ENCODE measurements at places on chromosomes 16 and 17.

DNA sequence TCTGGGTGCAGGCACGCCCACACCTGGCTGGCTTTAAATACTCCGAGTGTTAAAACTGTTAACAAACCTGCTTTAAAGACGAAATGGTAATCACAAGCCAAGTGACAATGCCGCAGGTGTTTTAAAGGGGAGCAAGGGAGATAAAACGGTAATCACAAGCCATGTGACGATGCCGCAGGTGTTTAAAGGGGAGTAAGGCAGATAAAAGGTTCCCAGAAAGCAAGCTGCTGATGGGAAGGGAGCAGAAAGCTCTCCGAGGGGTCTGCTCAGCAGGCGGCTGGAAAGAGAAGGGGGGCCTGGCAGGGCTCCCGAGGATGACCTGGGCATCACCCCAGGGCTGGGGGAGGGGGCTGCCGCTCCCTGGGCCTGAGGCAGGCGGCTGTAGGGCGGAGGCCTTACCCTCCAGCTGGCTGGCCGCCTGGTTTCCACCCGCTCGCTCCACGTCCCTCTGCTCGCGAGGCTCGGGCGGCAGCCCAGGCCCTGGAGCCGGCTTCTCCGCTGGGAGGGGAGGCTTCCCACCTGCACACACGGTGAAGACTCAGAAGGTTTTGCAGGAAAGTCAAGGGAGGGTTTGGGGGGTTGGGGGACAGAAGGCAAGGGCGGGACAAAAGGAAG, 12.1 kb downstream of the NDUFAF8 start:
- DNase-seq: no peak

- no peak for DNase-seq
Observed at GRCh38 chr16:79012671-79013434, 587.7 kb downstream of the MAF start.

- DNase-seq: no peak
Observed at GRCh38 chr17:21330436-21331160, 45.6 kb upstream of the KCNJ12 start.

DNA sequence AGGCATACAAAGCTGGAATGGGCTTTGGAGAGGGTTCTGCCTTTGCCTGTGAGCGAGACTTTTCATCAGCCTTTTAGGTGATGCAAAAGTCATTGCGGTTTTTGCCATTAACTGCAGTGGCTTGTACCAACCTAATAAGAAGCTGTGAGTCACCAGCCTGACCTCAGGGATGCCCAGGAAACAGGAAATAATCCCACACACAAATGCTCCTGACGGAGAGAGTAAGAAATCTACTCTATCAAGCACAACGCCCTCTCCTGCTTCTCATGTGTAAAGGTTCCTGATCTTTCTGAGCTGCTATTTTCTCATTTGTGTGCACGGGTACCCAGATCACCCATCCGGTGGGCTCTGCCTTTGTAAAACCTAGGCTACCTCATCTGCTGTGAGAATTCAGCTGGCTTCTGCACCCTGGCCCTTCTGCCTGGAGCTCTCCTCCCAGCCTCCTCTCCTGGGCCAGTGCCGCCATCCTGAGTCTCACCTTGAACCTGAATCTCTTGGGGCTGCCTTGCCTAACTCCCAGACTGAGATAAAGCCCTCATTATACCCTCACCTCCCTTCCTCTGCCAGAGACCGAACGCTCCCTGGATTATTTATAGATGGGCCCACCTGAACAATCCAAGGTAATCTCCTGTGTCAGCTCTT, 299.7 kb downstream of the C16orf95 start:
- no peak for DNase-seq

- DNase-seq: no peak
Observed at GRCh38 chr16:77540646-77541045, 105.8 kb upstream of the ADAMTS18 start.

- DNase-seq: peak; percentile 88
Observed at GRCh38 chr17:41772218-41772585, 14.3 kb downstream of the JUP start.

- DNase-seq: no peak
Observed at GRCh38 chr17:58333736-58334207, 5.2 kb upstream of the TSPOAP1 start.

DNA sequence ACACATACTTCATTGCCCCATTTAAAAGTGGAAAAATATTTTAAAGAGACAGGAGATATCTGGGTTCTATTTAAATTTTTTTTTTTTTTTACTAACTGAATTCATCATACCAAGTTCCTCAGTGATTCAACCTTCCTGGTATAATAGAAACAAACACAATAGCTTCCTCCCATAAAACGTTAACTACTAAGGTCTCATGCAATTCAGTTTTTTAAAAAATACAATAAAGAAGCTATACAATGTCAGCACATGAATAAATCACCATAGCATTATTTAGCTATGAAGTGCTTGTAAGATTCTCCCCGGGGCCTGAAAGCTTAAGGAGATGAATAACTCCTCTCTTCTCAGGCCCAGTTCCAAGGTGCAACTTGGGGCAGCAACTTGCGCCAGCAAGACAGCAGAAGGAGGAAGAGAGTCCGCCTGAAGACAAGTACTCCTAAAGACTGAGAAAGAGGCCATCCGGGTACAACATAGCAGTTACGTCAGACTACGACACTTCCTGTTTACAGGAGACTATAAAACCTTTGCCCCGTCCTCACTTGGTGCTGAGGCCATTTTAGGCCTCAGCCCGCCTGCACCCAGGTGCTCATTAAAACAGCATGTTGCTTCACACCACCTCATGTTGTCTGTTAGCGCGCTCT, 81.5 kb downstream of the MYO1D start:
- DNase-seq: no peak

DNA sequence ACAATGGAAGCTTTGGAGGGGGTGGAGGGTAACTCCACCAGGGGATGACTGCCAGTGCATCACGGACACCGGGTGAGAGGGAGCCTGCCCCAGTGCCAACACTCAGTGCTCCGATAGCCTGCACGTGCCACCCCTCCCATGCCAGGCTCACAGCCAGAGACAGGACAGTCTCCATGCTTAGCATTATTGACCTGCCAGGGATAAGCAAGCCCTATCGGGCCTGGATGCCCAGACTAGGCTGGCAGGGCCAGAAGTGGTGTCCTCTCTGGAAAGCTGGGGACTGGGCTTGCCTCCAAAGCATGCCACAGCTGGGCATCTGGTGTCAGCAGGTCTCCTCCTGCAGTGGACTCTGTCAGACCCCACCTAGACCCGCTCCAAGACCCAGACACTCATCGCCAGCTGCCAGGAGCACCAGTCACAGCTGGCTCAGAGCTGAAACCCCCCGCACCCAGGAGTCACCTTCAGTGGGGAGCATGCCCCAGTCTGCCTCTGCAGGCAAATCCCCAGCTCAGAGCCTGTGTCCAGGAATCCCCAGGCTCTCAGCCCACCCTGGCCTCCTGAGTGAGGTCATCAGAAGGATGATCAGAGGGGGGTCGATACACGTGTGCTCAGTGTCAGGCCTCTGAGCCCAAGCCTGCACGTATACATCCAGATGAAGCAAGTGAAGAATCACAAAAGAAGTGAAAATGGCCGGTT, 1.8 kb upstream of the RHBDF1 start:
- no peak for DNase-seq

- DNase-seq: no peak
Observed at GRCh38 chr17:45227101-45227925, 5.6 kb downstream of the FMNL1 start.

GRCh38 chr17:74117999-74118421, 85.5 kb upstream of the RPL38 start:
- DNase-seq: no peak

DNA sequence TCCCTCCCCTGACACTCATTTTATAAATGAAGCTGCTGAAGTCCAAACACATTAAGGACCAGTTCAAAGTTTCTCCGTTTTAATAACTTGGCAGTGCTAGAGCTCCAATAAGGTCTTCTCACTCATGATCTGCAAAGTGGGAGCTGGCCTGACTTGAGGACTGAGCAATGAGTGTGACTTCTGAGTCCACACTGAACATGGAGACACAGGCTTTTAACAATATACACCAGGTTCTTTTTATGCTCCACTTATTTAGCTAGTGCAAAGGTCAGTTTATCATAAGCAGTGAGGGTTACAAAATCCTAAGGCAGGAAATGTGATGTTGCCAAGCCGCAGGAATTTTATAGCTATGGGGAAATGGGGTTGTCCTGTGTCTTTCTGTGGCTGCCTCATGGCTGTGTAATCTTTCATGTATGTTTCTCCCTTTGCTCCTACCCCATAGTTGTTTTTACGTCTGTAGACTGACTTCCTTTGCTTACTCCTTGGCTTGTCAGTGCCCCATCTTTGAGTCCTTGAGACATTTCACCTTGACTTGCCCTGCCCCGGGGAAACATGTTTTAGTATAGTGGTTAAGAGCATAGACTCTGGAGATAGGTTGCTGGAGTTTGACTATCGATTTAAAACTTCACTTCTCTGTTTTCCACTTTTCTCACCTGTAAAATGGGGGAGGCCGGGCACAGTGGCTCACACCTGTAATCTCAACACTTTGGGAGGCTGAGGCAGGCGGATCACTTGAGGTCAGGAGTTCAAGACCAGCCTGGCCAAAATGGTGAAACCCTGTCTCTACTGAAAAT, 12.2 kb upstream of the MMD start:
- DNase-seq: peak; percentile 77

DNA sequence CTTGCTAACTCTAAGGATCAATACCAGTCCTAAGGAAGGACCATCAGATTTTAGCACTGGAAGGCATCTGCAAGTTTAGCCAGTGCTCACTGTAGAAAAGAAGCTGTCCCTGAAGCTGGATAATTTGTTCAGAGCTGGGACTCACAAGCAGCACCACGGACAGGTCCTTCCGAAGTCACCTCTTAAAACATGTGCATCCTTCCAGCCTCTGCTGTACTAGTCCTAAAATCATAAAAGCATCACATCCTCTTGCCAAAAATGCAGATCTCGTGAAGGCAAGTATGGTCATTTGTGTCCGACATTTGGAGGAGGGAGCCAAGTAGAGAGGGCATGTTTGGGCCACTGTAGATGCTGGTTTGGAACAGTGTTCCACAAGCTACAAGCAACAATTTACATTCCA, 506.9 kb downstream of the RBFOX1 start:
- DNase-seq: no peak

DNA sequence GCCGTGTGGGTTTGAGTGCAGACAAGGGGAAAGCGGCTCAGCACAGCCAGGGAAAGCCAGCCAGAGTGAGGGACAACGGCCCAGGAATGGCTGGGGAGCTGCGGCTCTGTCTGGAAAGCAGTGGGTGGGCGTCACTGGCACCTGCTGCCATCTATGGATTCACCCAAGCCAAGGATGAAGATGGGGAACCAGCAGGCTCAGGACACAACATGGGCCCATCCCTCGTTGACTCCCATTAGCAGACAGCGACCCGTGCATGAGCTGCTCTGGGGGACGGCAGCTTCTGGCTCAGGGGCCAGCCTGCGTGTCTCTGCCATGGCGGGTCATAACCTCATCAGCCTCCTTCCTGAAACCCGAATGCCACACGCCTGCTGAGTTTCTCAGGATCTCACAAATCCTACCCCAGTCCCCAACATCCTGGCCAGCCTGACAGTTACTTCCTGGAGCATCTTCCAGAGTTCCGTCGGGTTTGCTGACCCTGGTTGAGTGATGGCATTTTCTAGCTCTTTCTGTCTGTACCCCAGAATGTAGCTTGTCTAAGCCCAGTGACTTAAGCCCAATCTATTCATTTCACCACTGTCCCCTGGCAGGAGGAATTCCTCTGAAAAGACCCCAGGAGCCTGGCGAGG, 50.7 kb downstream of the SLC7A5 start:
- no peak for DNase-seq

DNA sequence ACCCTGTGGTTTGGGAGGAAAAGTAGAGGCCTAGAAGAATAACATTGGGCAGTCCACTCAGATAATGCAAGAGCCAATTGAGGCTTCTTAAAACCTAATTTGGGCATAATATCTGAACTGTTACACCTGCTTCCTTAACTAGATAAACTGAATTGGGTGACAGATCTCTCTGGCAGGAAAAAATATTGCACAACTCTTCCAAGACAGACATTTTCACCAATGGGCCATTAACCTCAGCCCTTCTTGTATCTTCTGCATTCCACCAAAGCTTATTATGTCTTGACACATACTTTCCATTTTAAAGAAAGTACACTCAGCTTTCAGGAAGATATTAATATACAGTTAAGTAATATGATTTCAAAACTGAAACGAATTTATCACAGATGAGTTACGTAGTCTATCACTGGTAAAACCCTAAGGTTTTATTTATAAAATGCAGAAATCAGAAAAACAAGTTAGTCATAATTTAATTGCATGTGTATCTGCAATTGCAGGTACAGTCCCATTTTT, 79.9 kb upstream of the MON1B start:
- no peak for DNase-seq

GRCh38 chr17:73546114-73546513, 98.1 kb downstream of the SDK2 start:
- DNase-seq: no peak
